Lung (tissue), 17 donors: ENCODE measurements at places on chromosomes 2 and 18. TPM values are rescaled to one million over a fixed set of nuclear protein-coding genes. Genes with fewer than 3 reads are reported as not detected.

TMEM17 gene
- polyA plus RNA-seq, result 2.1 TPM

TCF7L1 gene
- polyA plus RNA-seq, result 12.3 TPM

EFEMP1 gene
- polyA plus RNA-seq, result 127 TPM

DNER gene
- 0.63 TPM for polyA plus RNA-seq

TMEM182 gene
- polyA plus RNA-seq, result 1.1 TPM

LRATD1 gene
- polyA plus RNA-seq, result 3.7 TPM

RAB10 gene
- 37.6 TPM for polyA plus RNA-seq

MARCHF4 gene
- polyA plus RNA-seq, result 0.04 TPM

- no peak for DNase-seq
These were observed 34.8 kb downstream of the TRAPPC12 start for GRCh38 chr2:3414133-3414860.

DNA sequence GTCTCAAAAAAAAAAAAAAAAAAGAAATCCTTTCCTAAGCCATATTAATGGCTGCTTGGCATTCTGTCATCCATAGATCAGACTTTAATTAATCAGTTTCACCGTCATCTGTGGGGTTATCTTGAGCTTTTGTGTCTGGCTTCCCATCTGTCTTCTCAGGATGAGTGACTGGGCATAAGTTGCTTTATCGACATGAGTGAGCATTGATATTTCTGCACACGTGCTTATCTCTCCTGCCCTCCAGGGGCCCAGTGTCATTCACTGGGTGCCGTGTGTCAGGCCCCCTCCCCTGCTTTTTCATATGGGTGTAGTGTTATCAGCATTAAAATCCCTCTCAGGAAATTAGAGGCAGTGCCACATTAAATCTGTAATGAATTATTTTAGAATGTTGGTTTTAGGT, 65.6 kb downstream of the SH3BP4 start:
- DNase-seq, result no peak

- no peak for DNase-seq
These were observed 251.4 kb upstream of the ZEB2 start for GRCh38 chr2:144771348-144771747.

- no peak for DNase-seq
These were observed 11.3 kb downstream of the SIX2 start for GRCh38 chr2:44997963-44998362.

DNA sequence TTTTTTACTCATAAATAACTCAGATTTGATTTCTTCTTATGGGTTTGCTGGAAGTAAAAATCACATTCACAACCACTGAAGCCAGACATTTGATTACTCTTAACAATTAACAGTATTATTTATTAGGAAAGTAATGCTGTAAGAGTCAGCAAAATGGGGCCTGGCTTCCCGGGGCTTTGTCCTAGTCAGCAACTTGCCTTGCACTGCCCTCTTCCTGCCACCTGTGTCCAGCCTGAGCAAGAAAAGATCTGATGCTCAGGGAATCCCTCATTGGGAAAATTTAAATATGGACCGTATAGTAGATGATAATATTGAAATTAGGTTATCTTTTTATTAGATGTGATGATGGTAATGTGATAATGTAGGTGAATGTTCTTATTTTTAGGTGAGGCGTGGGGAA, 30.8 kb upstream of the ACYP2 start:
- no peak for DNase-seq

DNA sequence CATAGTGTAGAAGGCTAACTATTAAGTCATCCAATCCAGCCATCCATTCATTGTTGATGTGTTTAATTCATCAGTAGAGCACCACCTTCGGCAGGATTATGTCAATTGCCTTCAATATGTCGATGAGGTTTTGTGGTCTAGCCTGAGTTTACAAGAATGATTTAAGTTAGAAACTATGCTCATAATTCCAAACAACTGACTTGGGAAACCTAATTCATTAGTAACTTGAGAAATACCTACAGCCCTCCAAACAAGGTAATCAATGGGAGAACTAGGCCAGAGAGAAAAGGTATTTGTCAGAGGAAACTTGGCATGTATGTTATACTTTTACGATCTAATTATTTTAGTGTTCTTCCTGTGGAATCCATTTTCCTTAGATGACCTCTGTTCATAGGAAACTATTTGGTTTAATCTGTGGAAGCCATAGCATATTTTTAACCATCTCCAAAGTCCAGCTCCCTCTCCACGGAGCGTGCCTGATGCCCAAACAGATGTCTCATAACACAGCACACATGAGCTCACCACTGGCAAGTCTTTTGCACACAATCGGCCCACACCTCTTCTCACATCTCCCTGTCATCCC, 148.5 kb downstream of the GFPT1 start:
- peak; percentile 54 for DNase-seq

GRCh38 chr18:70411307-70411706, 122.5 kb downstream of the SOCS6 start:
- DNase-seq, result no peak

- DNase-seq, result peak; percentile 89
These were observed 129.6 kb upstream of the SLC1A4 start for GRCh38 chr2:64859312-64860212.

GRCh38 chr2:147916723-147917122, 71.9 kb downstream of the ACVR2A start:
- DNase-seq, result no peak

GRCh38 chr2:241373446-241373845, 17.4 kb downstream of the FARP2 start:
- no peak for DNase-seq

DNA sequence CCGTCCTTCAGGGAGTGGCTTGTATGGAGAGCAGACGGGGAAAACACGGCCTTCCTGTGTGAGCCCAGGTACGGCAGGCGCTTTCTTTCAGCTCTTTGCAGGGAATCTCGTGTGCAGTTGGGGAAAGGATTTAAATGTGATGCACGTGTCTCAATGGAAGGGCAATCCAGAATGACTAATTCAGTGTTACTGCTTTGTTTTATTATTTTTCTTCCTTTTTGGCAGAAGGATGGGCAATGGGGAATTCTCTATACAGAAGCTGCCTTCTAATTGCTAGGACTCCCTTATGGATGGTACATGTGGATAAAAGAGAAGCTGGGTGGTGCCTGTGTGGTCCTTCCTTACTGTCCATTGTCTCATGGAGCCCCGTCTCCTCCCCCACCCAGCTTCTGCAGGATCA, 107.4 kb downstream of the WDSUB1 start:
- no peak for DNase-seq

- no peak for DNase-seq
These were observed 85.5 kb downstream of the SCN1A start for GRCh38 chr2:166042356-166042755.

DNA sequence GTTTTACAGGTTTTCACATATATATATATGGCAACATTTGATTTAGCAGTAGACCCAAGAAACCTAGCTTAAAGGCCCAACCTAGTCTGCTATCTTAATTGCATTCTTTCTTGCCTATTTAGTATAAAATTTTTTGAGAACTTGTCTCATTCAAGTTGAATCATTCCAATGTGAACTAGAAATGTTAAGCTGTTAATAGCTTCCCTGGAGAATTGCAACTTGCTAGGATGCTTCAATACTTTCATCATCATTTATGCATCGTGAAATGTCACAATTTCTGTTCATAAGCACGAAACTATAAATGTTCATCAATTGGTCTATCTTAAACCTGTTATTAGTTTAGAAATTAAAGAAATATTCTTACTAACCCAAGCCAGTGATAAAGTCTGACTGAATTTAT, 217.6 kb downstream of the BABAM2 start:
- no peak for DNase-seq

GRCh38 chr2:216486271-216486670, 12.4 kb upstream of the RPL37A start:
- no peak for DNase-seq

DNA sequence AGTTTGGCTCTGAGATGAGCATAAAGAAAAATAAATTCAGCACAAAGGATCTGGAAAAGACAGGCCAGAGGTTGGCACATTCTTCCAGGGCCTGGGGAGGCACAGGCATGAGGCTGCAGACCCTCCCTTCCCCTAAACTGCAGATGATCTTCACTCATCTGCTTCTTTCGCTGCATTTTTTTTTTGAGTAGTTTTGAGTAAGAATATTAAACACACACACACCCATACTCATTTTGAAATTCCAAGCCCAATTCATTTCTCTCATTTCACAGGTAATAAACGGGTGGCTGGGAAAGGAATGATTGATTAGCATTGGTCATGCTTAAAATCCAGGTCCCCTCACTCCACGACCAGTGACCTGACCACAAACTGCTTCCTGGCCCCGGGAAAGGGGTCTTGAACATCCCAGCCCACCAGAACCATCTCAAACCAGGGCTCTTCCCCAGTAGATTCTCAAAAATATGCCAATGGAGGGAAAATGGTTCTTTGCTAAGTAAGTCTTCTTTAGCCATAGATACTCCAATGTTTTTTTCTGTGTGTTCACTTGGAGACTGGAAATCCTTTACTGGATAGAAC, 219.6 kb downstream of the ANAPC1 start:
- no peak for DNase-seq

DNA sequence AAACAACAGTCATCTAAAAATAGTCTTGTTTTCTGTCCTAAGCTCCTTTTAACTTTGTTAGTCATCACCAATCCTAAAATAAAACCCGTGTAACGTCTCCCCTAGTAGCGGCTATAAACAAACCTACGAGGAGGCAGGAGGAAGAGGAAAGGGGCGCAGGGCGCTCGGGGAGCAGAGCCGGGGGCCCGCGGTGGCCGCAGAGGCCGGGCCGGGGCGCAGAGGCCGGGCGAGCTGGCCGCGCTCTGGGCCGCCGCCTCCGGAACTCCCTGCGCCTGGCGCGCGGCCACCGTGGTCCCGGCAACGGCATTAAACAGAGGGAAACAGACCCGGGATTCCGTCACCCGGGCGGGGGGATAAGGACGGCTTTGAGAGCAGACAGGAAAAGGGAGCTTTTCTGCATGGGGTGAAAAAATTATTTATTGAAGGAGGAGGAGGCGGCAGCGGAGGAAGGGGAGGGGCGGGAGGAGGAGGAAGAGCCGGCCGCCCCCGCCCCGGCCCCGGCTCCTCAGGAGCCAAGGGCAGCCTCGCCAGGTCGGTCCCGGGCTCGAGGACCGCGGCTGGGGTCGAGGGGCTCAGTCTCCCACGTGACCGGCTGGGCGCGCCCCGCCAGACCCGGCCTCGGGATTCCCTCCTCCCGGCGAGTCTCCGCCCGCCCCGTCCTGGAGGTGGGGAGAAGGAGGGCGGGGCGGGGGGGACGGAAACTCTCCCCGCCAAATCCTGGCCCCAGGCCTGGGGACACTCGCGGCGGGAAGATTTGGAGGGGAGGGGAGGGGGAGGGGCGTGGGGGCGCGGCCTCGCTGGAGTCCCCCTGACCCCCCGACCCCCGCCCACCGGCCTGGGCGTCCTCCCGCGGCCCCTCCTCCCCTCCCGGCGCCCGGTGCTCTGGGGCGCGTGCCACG, 1.8 kb upstream of the NFATC1 start:
- DNase-seq, result peak; percentile 96

GRCh38 chr18:75090336-75090735, 118.6 kb downstream of the PTGR3 start:
- DNase-seq, result no peak

DNA sequence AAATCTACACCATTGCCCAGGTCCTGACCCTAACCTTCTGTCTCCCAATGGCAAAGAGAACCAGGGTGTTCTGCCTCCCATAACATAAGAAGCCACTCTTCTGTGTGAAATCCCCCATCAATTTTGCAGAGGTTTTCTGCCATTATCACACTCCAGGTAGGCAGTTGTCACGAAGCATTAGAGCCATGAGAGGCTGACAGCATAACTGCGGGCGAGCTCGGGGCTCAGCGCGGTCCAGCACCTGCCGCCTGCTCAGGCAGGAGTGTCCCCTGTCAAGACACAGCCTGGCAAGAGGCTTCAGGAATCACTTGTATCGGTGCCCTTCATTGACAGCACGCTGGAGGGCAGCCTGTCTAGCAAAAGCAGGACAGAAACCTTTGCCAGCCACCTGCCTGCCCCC, 251.2 kb downstream of the SATB2 start:
- DNase-seq, result no peak

- DNase-seq, result no peak
These were observed 17.9 kb upstream of the LRRTM1 start for GRCh38 chr2:80322311-80322920.

GRCh38 chr2:180716186-180717180, 263.9 kb upstream of the UBE2E3 start:
- DNase-seq, result no peak

- DNase-seq, result no peak
These were observed 530.0 kb downstream of the BCL11A start for GRCh38 chr2:60023256-60023985.

GRCh38 chr18:50844554-50844953, 24.7 kb upstream of the MRO start:
- DNase-seq, result no peak

GRCh38 chr2:172929644-172930043, 146.0 kb upstream of the MAP3K20 start:
- peak; percentile 15 for DNase-seq

- no peak for DNase-seq
These were observed 65.3 kb upstream of the FOXI3 start for GRCh38 chr2:88517759-88518201.

GRCh38 chr18:63154350-63155152, 165.0 kb downstream of the BCL2 start:
- no peak for DNase-seq

DNA sequence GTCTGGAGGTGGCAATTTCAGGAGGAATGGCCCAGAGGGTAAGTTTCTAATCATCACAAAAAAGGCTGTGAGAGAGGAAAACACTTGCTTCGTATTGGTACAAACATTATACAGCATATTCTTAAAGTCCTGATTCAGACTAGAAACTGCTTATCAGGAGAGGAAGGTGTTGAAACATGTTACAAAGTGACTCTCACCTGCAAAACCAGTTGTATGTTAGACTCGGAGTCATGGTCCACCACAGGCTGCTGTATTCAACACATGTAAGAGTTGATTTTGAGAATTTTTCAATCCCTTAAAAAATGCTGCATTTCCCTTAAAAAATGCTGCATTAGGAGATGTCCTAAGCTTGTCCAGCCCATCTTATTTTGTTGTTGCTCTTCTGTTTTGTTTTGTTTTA, 61.5 kb downstream of the MBP start:
- no peak for DNase-seq

- no peak for DNase-seq
These were observed 83.3 kb downstream of the MIB1 start for GRCh38 chr18:21823848-21824247.

DNA sequence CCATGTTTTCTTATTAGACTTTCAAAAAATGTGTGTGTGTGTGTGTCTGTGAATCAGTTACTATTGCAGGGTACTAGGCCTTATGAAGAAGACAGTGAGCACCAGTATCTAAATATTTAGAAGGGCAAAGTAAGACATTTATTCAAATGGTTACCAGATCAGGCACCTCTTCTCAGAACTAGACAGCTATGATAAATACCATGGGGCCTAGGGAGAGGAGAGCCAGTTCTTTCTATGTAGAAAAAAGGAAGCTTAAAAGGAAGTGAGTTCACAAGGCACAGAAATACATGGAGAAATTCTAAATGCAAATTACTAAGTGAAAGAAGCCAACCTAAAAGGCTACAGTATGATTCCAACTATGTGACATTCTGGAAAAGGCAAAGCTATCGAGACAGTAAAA, 261.3 kb downstream of the SOX11 start:
- DNase-seq, result no peak
